ENCODE measurements at places on chromosomes 7 and 10.

GRCh38 chr7:6558837-6559236 lies 7.6 kb upstream of the GRID2IP start:
- DNase-seq = no peak

DNA sequence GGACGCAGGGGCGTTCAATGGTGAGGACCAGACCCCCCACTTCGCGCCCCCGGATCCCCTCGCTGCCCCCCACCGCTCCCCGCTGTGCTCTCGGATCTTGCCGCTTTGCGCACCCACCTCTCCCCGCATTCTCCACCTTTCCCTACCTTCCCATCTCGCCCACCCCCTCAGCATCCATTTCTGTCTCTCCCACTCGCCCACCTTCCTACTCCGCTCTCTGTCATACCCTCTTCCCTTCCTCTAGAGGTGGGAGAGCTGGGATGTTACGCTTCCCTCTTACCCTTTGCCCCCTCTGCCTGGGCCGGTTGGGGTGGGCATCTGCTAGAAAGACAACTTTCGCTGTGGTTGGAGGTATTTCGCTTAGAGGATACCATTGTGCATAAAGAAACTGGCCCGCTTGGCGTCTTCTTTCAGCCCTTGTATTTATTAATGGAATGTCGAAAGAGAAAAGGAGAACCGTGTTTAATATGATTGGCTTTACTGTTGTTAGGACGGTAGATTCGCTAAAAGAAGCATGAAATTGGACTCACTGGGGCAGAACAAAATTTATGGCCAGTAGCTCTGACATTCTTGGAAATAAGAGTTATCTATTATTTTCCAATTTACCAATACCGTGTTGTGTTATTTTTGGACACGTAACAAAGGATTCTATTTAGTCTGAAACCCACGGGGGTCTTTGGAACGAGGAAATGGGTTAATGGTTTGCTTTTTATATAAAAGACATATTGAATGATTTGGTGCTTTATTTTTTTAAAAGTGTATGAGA lies 873 bp downstream of the PRKAR2B start:
- no peak for DNase-seq

- DNase-seq = no peak
Measured at GRCh38 chr7:19530261-19530660, 178.6 kb downstream of the POLR1F start.

DNA sequence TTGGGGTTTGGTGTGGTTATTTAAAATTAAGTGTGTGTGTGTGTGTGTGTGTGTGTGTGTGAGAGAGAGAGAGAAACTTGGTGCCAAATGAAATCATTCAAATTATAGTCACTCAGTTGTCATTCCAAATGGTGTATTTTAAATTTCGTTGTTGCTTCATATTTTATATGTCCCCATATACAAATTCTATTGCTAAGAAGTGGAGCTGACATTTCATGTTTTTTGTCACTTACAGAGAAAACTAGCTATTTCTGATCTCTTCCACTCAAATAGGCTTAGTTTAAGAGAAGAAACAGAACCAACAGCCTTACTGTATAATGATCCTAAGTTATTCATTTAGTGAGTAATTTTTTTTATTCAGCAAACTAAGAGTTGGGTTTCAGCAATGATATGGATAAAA lies 42.3 kb downstream of the CHRM2 start:
- no peak for DNase-seq

GRCh38 chr10:103555712-103556111 lies 62.2 kb downstream of the NEURL1 start:
- DNase-seq = no peak

All from activated gamma-delta T cell treated with anti-CD3 and anti-CD28 coated beads, Interleukin-2, amount 50 U/mL, for 16 hours (primary cell).